NCI-H1048 (cell line): ENCODE measurements at places on chromosomes 1 and 21.

GRCh38 chr1:42013881-42014470 is 95.3 kb upstream of the HIVEP3 start:
- no peak for DNase-seq

- DNase-seq, result no peak
Observed at GRCh38 chr1:207755846-207756693, 4.2 kb downstream of the CD46 start.

- no peak for DNase-seq
Observed at GRCh38 chr1:215109171-215109570, 26.6 kb downstream of the KCNK2 start.

DNA sequence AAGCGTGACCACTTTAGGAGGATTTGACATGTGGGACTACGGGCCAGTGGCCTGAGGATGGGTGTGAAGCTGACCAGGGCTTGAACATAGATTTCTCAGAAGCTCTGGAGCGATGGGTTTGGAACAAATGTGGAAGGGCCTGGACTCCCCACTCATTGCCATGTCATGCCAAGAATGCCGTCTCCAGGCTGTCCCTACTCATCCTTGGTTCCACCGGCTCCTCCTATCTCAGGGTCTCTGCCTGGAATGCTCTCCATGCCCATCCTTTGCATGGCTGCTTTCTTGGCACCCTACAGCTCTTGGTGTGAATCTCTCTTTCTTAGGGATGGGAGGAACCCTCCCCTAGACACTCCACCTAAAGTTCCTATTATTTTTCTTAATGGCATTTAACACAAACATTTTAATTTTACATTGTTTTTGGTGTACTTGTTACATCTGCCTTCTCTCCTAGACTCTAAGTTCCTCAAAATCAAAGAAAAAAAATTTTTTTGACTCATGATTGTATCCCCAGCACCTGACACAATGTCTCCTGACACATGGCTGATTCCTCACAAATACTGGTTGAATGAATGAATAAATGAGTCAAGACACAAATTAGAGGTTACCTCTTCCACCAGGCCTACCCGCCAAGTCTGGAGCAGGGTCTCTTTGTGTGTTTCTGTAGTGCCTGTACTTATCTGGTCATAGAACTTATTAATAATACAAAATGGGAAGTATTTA is 114.5 kb downstream of the OMA1 start:
- no peak for DNase-seq

- DNase-seq, result no peak
Observed at GRCh38 chr1:32503153-32503552, 36.1 kb upstream of the ZBTB8A start.

GRCh38 chr1:216176970-216177369 is 246.3 kb downstream of the USH2A start:
- DNase-seq, result no peak

DNA sequence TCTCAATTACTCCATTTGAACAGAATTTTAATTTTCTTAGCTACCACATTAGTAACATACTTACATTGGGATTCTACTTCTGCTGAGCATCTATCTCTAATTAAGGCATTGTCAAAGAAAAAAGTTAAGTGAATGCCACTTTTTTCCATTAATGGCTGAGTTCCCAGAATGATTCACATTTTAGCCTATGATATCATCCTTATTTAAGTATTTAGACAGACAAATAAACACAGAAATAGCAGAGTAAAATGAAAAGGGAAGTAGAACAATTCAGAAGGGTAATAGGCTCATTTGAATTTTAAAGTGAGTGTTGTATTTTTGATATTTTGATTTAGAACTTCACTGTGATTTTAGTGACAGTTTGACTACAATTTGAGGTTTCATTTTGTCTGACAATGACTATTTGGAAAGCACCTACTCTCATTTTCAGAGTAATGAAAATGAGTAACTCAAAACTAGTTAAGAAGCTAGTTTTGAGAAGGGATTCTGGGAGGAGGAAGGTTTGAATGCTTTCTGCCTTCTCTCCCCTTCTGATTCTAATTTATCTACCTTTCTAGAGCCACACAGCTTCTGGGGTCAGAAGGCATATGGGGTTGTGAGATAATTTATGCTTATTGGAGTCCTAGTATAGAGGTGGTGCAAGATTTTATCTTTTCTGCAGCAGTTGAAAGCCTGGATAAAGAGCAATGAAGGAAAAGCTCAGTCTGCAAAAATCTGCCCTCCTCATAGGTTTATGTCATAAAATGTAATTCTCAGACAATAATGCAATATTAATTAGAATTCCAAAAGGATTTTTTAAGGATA is 15.5 kb downstream of the LYPLAL1 start:
- DNase-seq, result no peak

- DNase-seq, result no peak
Observed at GRCh38 chr1:23168079-23168444, 594 bp downstream of the LUZP1 start.

GRCh38 chr1:109383854-109384253 is 13.9 kb downstream of the SORT1 start:
- DNase-seq, result no peak

DNA sequence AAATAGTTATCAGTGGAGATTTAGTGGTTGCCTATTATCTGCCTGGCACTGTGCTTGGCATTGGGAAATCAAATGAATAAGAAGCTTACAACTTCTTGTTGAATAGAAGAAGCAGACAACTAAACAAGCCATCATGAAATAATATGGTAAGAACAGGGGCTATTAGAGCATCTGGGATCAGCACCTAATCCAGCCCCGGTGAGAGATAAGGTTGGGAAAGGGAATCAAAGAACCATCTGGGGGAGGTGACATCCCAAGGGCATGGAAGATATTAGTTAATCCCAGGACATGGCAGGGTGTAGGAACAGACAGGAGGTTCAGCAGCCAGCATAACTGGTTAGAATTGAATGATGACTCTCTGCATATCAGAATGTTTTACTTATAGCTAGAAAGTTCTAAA is 36.3 kb upstream of the SUCO start:
- no peak for DNase-seq

DNA sequence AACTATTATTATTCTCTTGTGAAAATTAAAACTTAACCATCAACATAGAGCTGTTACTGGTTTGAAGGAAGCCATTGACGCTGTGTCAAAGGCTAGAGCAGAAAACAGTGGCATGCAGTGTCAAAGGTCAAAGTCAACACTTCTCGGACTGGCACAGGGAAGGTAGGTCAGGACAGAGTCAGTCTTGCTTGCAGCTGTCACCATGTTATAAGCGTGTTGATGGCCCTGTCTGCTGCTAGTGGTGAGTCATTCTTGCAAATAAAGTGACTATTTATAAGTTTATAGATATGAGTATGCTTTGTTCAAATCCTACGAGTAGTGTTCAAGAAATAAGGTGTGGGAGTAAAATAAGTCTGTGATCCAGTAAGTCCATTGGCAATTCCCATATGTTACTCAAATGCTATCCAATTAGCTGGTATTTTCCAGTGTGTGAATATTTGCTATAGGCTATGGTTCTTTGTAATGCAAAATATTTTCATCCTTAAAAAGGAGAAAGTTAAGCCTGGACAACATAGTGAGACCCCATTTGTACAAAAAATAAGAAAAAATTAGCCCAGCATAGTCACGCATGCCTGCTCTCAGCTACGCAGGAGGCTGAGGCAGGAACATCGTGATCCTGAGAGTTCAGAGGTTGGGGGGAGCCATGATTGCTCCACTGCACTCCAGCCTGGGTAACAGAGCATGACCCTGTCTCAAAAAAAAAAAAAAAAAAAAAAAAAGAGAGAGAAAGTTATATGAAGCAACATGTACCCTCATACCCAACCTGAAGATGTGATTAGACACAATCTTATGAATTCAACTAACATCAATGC is 26.3 kb upstream of the TINAGL1 start:
- no peak for DNase-seq

- no peak for DNase-seq
Observed at GRCh38 chr1:231040800-231041718, 1.0 kb upstream of the FAM89A start.

GRCh38 chr1:96236156-96236739 is 485.3 kb upstream of the PTBP2 start:
- no peak for DNase-seq

GRCh38 chr1:8061210-8061609 is 35.1 kb upstream of the ERRFI1 start:
- no peak for DNase-seq

- DNase-seq, result no peak
Observed at GRCh38 chr21:35473496-35473895, 424.4 kb upstream of the RUNX1 start.

DNA sequence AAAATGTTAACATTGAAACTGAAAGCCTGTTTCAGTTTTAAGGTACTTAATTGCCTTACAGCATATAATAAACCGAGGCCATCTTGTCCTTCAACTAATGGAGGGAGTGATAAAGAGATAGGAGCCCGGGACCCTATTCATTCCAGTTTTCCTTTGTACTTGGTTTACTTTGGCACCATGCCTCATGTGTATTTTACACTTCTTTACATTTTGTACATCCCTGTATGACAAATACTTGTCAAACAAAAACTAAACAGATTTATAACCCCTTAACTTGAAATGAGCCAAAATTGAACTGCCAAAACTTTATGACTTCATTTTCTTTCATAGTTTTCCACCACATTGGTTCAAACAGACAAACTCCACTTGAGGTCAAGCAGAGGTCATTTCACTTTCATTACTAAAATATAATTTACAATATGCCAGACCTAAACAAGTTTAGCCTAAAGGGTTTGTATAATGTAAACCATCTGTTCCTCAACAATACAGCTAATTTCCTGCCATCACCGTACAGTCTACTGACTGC is 30.9 kb upstream of the UBE2U start:
- DNase-seq, result no peak
